ENCODE measurements at places on chromosomes 13 and 19.

- DNase-seq, result no peak
These were observed 10.2 kb downstream of the KCNRG start for GRCh38 chr13:50025436-50025835.

GRCh38 chr19:3537438-3538240 is 1.3 kb upstream of the TEKTIP1 start:
- no peak for DNase-seq

DNA sequence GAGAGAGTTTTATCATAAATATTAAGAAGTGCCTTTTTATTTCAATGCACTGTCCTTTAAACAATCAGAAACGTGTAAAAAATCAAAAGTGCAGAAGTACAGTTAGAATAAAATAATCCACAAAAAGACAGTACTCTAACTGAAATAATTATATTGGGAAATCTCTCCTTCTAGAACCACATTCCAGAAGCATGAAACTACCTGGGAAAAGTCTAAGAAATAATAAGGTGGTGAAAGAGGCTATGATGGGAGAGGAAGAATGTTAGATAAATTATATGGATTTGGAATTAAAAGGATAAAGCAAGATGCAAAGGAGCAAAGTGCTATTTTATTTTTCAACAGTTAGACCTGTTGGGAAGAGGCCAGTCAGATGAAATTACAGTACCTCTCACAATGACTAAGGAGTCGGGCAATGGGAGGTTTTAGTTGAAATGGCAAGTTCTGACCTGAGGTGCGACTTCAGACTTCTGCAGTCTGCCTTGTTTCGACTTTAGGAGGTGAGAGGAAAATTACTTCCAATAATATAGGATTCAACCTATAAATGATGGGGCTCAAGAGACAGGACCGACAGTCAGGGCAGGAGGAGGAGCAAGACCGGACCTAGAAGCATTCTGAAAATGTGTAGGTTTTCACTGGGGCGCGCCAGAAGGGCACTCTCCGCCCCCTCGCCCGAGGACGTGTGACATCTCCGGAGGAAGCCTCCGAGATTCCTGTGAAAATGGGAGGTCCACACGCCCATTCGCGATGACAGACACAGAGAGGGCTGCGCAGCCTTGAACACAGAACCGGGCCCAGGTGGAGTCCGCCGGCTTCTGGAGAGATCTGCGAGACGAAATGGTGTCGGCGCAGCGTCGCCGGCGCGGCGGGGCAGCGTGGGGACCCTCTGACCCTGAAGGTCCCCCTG is 717 bp downstream of the SPRYD7 start:
- peak; percentile 67 for DNase-seq

GRCh38 chr13:85228692-85229091 is 570.5 kb downstream of the SLITRK6 start:
- no peak for DNase-seq

DNA sequence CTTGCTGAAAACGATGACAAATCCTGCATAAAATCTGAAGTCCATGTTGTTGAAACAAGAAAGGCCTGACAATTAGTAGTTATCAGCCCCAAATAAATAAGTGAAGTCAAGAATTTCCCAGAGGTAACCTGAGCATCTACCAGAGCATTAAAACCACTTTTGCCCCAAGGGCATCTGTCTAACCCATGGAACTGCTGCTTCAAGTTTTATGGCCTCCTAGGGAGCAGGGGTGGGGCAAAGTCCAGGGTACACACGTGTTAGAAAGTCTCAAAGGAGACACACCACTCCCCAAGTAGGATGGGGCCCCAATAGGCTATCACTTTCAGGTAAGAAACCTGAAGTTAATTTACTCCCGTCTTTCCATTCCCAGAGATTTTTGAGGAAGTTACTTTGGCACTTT is 81.1 kb downstream of the CACNA1A start:
- no peak for DNase-seq

- no peak for DNase-seq
These were observed 806 bp downstream of the ZNF90 start for GRCh38 chr19:20078581-20079031.

DNA sequence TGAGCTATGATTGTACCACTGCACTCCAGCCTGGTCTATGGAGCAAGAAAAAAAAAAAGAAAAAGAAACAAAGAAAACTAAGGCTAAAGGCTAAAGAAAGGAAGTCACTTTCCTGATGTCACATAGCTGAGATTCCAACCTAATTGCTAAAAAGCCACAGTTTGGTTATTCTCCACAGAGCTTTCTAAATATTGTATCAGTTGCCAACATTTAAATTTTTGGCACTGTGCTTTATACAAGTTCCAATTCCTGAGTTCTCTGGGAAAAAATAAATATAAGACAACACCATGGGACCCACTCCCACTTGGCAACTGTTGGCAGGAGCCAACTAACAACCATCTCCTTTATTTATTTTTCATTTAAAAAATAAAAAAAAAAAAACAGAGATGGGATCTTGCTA is 11.2 kb upstream of the LYPD3 start:
- DNase-seq, result no peak

DNA sequence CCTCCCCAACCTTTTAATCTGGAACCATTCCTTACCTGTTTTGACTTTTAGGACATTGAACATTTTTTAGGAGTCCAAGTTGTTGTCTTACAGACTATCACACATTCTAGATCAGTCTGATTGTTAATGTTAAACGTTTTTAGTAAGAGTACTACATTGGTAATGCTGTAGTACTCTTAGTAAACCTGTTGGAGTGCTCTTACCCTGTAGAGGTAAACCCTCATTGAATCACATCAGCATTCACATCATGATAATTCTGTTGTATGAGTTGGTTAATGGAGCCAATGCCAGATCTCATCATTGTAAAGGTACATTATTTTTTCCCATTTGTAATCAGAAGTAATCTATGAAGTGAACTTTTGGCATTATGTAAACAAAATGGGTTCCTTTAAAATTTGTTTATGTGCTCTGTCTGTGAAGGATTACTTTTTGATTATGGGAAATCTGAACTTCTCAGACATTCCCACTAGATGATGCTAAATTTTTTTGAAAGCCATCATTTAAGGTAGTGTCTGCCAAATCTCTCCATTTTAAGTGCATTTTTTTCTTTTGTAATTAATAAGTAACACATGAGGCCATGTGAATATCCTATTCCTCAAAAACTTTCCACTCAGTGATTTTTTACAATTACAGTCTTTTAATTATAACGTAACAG is 55.2 kb downstream of the VWA8 start:
- DNase-seq, result no peak

DNA sequence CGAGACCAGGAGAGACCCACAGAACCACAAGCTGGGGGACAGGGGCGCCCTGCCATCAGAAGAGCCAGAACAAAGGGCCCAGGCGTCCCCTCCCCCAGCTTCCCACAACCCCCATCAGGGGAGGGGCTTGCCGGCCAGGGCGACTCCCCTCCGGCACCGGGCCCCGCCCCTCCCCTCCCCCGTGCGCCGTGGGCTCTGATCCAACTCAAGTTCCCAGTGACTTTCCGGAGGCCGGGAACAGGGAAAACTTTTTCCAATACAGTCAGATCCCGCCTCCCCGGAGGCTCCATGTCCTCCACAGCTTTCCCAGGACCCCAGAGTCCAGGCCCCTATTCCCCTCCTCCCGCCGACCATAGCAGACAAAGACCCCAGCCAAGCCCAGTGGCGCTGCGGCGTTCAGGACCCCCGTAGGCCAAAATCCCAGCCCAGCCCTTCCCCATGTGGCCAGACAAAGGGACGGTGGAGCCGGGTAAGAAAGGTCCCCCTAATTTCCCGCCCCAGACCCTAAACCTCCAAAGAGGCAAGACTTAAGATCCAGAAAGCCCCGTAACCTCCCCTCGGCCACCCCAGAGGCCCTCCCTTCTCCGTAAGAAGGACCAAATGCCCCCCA is 673 bp downstream of the TEAD2 start:
- DNase-seq, result no peak

DNA sequence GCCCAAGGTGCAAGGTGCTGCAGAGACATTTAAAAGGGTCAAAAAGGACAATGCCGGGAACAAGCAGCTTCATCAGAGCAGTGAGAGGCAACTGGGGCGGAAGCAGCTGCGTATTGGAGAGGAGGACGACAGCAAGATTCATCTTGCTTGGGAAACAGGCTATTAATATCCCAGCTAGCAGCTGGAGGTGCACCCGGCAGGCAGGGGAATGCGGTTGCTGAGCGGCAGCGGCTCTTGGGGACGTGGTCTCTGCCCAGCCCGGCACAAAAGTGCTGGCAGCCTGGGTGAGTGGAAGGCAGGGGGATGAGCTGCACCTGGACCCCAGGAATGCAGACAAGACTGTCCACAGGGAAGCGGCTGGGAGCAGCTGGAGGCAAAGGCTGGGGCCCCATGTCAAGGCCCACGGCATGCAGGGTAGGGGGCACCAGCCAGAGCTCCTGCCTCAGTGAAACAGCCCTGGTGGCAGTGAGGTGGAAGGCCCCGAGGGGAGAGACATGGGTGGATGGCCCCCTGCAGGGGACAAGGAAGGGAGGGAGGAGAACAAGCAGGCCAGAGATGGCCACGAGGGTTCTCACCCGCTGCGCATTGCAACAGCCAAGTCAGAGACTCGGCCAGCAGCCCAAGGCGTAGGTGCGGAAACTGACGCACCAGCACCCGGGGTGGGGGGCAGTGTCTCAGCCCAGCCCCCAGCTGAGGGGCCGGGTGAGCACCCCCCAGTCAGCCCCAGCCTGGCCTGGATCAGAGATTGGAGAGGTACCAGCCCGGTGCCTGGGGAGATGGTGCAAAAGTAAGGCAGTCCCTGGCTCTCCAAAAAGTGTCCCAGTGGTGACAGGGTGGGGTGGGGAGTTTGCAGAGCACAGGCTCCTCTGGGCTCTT is 34.4 kb downstream of the PEPD start:
- DNase-seq, result no peak

- no peak for DNase-seq
These were observed 2.2 kb downstream of the ANKRD10 start for GRCh38 chr13:110912651-110913051.

DNA sequence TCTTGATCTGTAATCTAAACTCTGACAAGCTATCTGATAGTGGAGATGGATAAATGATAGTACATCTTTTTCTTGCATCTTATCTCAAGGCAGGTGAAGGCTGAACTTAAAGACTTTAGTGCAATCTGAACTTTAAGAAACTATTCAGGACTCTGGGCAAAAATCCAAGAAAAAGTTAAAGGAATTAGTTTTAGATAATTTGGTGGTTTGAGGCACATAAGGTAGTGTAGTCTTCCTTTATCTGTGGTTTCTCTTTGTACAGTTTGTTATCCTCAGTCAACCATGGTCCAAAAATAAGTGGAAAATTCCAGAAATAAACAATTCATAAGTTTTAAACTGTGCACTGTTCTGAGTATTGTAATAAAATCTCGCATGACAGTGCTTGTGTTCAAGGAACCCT is 172.9 kb downstream of the UGGT2 start:
- no peak for DNase-seq

GRCh38 chr13:27339299-27339698 is 68.7 kb downstream of the RASL11A start:
- DNase-seq, result no peak

DNA sequence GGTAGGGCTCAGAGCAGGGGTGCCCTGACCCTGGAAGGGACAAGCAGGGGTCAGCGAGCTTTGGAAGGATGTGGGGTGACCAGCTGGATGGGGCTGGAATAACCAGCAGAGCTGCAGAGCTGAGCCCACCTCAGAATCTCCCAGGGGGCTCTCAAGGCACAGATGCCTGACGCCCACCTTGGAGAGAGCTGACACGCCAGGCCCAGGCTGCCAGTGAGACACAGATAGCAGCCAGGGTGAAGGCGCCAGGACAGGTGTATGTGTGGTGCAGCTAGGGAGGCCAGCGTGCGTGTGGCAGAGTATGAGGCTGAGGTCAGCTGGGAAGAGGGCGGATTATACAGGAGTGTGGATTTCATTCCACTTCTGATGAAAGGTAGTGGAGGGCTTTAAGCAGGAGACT is 8.9 kb downstream of the AP1M1 start:
- no peak for DNase-seq

DNA sequence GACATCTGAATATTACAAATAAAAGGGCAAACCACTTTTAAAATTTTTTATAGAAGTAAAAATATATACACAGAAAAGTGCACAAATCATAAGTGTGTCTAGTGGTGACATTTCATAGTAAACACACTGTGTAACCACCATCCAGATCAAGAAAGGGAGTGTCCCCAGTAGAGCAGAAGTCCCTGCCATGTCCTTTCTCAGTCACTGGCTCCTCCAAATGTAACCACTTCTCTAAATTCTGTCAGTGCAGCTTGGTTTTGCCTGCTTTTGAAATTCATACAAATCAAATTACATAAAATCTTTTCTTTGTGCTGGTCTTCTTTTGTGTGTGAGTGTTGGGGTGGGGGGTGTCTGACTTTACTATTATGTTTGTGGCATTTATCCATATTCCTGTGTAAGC is 116.5 kb downstream of the RBM26 start:
- DNase-seq, result no peak

DNA sequence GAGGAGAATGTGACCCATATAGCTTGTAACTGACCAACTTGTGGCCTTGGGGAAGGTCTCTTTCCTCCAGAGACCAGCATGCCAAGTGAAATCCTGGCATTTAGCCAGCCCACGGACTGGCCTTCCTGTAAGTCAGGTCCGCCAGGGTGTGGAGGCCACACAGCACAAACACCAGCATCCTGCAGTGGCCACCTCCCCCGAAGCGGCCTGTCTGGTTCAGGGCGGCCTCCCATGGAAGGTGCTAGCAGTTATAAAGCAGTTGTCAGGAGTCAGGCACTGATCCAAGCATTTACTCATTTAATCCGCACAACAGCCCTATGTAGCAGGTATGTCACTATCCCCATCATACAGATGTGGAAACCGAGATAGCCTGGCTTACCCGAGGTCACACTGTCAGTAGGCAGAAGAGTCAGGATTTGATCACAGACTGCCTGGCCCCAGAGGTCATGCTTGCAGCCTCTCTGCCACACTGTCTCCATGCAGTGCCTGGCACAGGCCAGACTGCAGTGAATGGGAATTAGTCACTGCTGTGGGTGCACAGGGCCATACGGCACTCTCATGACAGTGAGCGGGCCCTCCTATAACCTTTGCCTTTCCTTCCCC is 36.7 kb downstream of the CAPN12 start:
- no peak for DNase-seq

DNA sequence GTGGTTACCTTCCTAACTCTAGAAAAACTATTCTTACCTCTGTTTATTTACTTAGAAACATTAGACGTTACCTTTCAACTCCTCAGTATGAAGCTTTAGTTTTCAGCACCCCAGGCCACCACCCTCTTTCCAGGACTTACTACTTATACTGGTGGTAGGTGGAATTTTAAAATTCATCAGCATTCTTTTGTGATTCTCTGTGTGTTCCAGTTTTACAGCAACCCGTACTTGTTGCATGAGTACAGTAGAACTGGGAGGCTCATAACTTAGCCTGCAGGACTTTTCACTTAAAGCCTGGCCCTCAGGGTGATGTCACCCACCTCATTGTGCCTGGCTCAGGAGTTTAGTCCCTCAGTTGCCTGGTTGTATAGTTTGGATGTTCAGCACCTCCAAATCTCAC is 49.4 kb upstream of the ALOX5AP start:
- DNase-seq, result no peak

GRCh38 chr13:74158571-74159352 is 24.6 kb upstream of the KLF12 start:
- DNase-seq, result no peak

GRCh38 chr13:100098445-100099116 is 9.7 kb downstream of the PCCA start:
- DNase-seq, result no peak

GRCh38 chr19:39001041-39001440 is 25.5 kb upstream of the FBXO17 start:
- no peak for DNase-seq

All from natural killer cell treated with Interleukin-12 subunit alpha and Interleukin-12 subunit beta and Interleukin-15 and Interleukin-18, amount 100 ng/mL, for 72 hours (primary cell).